Left ventricle myocardium inferior (tissue), 1 donor: ENCODE measurements at places on chromosomes 16 and 17. TPM values are rescaled to one million over a fixed set of nuclear protein-coding genes. Genes with fewer than 3 reads are reported as not detected.

- DNase-seq = no peak
These were observed 24.5 kb downstream of the BEAN1 start for GRCh38 chr16:66451548-66451947.

DNA sequence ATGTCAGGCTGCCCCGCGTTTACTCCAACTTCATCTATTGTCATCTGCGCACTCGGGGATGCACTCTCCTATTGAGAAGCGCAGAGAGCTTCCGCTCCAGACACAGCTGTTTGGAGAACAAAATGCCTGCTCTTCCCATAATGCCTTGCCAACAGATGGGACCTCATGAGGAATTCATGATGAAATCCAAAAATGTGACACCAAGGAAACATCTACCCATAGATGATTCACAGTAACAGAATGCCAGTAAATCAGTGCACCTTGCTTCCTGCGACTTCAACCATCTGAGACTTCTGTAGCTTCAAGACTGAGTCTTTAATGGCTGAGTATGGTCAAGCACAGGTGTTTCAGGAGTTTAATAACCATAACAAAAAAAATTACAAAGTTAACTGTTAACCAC, 1144.9 kb upstream of the GOT2 start:
- no peak for DNase-seq

GRCh38 chr16:28136751-28137434, 73.4 kb upstream of the GSG1L start:
- DNase-seq = no peak

PYY gene
- not detected for total RNA-seq

- no peak for DNase-seq
These were observed 40.0 kb downstream of the CMTM4 start for GRCh38 chr16:66656547-66656946.

DNA sequence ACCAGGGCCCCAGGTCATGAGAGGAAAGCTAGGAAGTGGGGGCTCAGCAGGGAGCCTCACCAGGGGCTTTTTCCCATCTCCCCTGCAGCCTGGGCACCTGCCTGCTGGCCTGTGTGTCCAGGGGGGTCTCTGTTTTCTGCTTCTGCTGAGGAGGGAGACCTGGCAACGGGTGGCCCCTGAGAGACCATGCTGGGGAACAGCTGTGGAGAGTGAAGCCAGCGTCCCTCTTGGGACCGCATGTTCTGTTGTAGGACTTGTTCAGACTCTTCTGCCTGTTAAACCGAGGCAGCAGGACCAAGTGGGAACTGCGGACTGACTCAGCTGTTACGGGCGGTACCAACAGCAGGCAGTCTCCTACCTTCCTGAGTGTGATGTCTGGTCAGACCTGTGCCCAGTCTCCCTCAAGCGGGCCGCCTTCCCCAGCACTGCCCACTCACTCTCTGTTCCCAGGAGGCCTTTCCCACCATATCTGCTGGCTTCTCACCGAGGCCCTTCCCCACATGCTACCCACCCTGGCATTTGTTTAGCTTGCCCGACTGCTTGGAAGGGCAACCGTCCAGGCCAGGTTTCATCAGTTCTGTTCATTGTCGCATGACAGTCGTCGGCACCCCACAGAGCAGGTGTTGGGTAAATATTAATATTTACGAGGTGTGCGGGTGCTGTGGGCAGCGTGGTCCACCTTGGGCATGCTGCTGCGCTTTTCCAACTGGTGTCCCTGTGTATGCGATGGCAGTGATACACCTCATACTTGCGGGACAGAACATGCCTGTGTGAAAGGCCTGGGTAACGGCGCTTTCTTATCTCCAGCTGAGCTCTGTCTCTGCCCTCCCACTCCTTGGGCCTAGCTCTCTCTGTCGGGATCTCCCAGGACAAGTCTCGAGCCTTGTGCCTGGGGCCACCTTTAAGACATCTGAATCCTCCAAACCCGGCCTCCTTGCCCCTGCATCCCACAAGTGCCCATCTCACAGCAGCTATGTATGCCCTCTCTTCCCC, 69.4 kb downstream of the MPRIP start:
- peak; percentile 13 for DNase-seq

TEKT3 gene
- total RNA-seq = 0.49 TPM

NLRC3 gene
- total RNA-seq = 0.93 TPM

- DNase-seq = no peak
These were observed 65.9 kb downstream of the CEP95 start for GRCh38 chr17:64572682-64573154.

GRCh38 chr16:84502581-84502980, 1.9 kb downstream of the MEAK7 start:
- no peak for DNase-seq

GRCh38 chr17:39602533-39603303, 5.0 kb downstream of the NEUROD2 start:
- DNase-seq = no peak

DNA sequence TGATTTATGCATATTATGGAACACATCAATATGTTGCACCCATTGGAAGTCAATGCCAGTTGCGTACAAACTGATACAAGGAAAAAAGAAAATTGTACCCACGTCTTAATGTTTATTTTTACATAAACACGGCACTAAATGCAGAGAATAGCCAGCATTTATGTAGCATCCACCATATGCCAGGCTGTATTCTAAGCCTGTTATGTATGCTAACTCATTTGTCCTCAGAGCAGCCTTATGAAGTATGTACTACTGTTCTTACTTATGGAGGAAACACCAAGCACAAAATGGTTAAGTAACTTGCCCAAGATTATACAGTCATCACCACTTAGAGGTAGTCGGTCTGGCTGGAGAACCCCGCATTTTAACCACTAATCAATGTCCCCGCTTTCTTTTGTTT, 837.9 kb upstream of the RBFOX1 start:
- no peak for DNase-seq

DNA sequence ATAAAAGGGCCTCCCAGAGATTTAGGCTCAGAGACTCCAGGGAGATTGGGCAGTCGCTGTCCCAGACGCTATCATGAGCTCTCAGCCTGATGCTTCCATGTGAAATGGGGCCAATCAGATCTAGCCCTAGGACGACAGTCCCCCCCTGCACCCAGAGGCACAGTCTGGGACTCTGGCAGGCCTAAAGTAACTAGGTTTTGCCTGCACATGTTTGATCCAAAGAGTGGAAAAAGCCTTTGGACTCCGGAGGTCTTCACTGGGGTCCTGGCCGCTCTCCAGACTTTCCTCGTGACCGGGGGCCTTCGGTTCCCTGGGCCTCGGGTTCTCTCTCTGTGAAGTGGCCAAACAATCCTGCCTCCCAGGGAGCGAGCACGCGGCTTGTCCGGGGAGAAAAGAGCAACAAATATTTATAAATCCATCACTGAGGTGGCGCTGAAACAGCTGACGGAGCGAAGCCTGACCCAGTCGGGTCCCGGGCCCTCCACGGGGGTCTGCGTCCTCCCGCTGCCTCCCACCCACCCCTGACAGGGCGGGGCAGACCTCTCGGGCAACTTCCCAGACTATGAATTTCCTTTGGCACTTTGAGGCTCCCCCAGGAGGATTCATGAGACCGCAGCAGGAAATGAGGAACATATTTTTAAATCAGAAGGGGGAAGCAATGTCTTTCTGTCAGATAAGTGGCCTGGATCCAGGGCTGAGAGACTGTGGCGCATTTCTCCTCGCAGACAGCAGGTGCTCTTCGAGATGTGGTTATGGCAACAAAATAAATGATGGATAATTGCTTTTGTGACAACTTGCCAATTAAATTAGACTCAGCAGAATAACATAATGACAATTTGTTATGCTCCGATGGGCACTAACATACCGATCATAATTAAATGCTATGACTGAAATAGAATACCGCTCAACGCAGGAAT, 38.9 kb downstream of the MRPS23 start:
- DNase-seq = peak; percentile 61

SLC5A2 gene
- not detected for total RNA-seq

RGS11 gene
- 16.4 TPM for total RNA-seq

- no peak for DNase-seq
These were observed 1.3 kb downstream of the AATF start for GRCh38 chr17:36950027-36950426.

- DNase-seq = peak; percentile 34
These were observed 62.5 kb downstream of the SREBF1 start for GRCh38 chr17:17774009-17774881.

TBC1D26 gene
- not detected for total RNA-seq

DNA sequence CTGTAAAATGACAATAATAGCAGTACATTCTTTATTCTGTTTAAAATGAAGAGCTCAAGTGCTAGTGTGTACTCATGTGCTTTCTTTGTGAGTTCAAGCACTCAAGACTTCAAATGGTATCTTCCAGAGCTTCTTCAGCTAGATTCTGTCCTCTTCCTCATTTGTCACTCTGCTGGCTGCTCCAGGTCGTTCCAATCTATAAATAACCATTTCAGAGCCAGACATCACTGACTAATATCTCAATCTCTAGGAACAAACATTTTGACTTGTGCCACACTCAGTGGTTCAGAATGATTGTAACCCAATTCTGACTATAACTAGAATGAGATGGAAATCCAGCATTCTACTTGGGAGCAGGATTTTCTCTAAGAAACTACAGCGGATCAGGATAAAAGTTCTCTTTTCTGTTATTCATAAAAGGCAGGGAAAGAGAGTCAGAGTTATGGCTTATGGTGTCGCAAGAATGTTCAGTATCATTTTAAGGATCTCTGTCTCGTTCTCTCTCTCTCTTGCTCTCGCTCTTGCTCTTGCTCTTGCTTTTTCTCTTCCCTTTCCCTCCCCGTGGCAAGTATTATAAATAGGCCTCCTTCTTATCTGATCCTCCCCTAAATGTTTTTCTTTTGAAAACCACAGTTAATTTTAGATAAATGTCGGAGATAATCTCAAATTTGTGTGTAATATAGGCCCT, 116.3 kb upstream of the MAF start:
- DNase-seq = no peak

CDK3 gene
- total RNA-seq = 1.8 TPM

DNA sequence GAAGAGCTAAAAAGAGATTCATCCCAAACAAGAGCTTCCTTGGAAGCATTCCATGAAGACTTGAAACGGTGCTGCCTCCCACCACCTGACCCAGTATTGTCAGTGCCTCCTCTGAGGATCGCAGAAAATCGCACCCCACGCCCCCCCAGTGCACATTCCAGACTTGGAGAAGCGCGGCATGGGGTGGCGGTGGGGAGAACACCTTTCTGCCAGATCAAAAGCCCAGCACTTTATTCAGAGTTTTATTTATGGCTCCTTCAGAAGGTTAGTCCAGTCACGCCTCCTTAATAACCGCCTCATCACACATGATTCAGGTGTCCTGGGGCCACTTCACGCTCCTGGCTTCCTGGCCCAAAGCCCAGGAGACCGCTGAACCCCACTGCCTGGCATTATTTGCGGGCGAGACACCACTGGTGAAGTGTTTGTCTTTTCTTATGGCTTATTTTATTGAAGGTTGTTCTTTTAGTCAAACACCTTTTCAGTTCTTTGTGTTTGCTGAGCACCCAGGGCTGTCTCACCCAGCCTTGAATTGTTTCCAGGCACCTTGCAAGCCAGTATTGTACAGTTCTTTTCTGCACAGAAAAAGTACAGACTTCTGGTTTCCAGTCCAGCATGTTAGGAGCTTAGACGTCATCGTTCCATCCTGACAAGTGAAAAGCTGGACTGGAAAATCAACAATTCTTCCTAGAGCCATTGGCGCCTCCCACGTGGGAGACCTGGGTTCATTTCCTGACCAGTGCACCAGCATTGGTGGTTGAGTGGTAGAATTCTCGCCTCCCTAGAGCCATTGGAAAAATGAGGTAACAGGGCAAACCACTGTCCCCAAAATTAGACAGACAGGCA, 79.6 kb upstream of the CACNG5 start:
- no peak for DNase-seq

DNA sequence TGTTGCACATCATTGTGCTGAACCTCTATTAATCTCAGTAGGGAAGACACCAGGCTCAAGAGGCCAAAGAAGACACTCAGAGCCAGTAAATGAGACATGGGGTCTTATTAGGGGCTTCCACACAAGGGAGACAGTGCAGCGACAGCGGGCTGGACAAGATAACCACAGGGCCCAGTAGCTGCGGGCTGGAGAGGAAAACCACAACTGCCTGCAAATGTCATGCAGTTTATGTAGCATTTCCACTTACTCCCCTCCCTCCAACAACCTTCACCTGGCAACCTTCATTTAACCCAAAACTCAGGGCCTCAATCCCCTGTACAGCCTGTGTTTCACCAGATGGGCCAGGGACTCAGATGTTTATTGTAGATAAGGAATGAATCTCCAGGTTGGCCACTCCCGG, 185.6 kb downstream of the UTP18 start:
- no peak for DNase-seq

DNA sequence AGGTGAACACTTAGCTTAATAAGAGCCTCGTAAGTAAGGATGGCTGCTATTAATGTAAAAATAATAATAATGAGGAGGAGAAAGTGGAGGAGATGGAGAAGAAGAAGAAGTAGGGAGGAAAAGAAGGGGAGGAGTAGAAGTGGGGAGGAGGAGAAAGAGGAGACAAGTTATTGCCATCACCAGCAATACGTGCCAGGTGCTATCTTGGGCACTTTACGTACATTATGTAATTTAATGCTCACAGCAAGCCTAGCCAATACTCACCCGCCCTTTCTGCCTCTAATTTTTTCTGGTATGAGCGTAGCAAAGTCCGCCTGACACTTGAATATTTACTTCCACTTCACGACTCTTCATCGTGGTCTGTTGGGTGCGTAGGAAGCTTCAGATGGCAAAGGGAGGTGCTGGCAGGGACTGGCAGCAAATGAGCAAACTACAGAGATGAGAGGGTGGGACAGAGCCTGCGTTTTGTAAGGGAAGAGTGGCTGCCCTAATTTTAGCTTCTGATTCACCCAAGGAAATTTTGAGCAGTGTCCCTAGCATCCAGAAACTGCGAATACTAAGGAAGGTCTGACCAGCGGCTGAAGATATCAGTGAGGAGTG, 42.1 kb upstream of the CDH13 start:
- no peak for DNase-seq

CPNE7 gene
- not detected for total RNA-seq

GRCh38 chr16:54577651-54578128, 291.1 kb upstream of the IRX3 start:
- no peak for DNase-seq

DNA sequence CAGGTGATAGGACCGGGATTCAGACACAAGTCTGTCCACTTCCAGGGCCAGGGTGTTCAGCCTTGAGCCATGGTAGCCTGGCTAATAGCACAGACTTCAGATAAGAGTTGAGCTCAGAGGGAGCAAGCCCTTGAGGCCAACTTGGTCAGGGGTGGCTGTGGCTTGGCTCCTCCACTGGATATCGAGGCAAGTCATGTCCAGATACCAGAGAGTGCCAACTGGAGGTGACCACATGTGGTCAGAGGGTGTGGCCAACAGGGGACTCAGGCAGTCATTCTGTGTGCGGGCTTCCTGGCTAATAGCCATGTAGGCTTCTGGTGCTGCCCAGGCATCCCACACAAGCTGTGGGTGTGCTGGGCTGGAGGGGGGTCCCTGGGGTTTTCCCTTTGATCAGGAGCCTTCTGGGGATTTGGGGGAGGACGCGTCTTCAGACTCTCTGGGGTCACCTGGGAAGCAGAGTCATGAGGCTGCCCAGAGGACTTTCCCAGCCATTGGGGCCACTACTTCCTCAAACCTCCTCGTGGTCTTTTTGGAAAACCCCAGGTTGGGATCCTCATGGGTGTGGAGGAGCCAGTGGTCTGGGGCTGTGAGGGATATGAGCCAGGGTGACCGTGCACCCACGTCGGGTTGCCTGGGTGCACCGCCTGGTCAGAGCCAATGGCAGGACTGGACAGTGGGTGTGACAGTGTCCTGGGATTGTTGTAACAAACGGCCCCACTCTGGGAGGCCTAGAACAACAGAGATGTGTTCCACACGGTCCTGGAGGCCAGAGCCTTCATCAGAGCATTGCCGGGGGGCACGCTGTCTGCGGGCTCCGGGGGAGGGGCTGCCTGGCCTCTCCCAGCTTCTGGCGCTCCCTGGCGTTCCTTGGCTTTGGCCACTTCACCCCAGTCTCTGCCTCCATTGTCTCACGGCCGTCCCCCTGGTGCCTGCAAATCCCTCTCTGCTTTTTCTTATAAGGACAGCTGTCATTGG, 25.0 kb downstream of the COX4I1 start:
- no peak for DNase-seq
